ENCODE measurements at places on chromosomes 12 and 14.
A peak's percentile ranks its signal among the peaks of the same experiment; 100 is the strongest.

DNA sequence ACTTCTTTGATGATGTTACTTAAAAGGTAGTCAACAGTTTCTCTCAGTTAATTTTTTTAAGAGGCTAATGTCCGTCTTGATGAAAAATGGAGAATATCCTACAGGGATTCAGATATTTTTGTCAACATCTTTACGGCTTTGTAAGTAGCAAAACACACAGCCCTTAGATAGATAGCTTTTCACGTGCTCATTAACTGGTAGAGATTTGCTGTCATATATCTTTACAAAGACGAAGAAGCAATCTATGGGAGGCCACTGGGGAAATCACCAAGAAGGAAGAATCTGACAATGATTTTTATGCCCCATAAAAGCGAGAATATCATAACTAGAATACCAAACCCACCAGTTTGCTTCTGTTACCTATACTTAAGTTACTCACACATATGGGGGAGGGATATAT, 121.2 kb downstream of the SLC2A13 start:
- DNase-seq = no peak

- DNase-seq = no peak
Observed at GRCh38 chr12:12086362-12086761, 15.6 kb downstream of the BCL2L14 start.

DNA sequence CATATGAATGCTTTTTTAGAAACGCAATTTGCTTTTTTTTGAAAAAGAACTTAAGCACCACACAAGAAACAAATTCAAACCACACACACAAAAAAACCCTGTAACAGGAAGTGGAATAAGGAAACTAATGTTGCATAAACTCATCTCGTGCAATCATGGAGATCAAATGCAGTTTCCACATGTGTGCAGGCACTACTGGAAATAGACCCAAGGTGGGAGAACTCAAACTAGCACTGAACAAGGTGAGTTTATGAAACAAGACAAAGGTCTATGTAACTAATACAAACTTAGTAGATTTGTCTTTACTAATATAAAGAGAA, 17.5 kb downstream of the NIN start:
- DNase-seq = no peak

GRCh38 chr12:48358937-48359513, 8.3 kb upstream of the ZNF641 start:
- DNase-seq = no peak

GRCh38 chr14:91237219-91237618, 7.3 kb downstream of the GPR68 start:
- no peak for DNase-seq

DNA sequence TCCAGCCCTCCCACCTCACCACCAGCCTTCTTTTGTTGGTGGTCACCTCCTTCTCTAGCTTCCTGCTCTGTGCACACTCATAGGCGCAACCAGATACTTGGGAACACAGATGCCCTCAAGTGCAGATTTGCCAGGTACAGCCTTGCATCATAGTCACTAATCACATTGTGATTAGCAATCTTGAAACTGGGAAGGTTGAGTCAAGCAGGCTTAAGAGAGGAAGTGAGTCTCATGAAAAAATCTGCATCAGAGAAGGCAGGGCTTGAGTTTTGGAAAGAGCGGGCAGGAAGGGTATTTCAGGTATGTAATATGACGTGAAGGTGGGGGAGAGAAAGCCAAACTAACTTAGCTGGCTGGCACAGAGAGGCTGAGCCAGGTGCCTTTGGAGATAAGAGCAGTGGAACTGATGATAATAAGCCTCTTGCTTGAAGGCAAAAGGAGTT, 2.7 kb upstream of the RABGGTA start:
- peak; percentile 13 for DNase-seq

DNA sequence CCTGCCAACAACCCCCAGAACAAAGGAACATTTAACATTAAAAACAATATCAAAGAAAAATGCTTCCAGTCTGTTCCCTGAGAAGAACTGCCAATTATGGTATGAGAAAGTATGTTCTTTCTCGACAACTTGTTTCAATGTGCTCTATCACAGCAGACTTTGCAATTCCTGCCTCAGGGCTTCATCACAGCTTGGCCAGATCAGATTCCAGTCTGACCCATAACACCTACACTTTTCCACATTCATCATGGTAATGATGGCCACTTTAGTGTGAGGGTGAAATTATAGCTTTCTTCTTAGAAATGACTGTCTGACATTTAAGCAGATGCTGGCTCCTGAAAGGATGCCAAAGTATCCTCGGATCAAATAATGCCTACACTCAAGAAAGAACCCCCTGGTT, 17.0 kb downstream of the NEK9 start:
- DNase-seq = no peak

DNA sequence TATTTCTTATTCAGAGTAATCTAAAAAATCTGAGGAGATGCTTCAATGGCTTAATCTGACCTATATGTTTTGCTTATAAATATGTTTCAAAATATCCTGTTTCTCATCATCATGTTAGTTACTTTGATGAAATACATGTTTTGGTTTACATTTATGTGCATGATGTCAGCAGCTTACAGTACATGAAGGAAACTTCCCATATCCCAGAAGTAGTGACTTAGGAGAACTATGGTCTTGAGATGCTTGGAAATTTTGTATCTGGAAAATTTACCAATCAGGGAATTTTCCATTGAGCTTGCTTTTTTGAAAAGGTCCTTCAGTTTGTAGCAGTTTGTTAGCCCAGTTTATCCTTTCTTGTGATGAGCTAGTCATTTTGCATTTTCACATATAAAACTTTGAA, 73.3 kb downstream of the RASSF8 start:
- no peak for DNase-seq

DNA sequence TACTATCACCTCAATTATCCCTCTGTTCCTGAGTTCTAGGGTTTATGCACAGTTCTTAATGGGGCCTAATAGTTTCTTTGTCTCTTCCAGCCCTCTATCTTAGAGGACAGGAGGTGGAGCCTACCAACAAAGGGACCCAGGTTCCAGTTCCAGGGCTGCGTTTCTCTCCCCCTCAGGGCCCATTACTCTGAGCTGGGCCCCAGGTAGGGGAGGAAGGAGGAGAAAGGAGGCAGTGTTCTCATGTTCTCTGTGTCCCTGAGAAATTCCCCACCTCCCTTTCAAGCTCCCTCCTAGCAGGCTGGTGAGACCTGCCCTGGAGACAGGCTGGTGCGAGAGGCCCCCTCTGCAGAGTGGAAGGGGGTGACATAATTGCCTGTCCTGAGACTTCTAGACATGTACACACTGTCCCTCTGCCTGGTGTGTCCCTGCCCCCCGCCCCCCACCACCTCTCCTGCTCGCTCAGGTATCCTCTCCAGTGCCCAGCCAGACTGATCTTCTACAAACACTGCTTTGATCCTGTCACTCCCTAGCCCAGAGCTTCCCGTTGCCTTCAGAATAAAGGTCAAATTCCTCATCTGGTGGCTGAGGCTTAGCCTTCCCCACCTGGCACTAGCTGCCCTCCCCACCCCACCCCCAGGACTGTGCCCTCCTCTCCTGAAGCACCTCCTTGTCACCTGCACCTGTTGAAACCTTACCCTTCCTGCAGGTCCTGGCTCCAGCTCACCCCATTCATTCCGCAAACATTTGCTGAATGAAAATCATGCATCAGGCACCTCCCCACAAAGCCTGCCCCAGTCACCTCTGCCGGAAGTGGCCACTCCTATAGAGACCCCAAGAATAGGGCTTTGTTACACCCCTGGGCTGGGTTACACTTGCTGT, 21.1 kb upstream of the KRT8 start:
- DNase-seq = no peak

- DNase-seq = peak; percentile 6
Observed at GRCh38 chr14:100709289-100710284, 17.1 kb upstream of the DLK1 start.

GRCh38 chr14:96146131-96146771, 58.4 kb upstream of the BDKRB2 start:
- DNase-seq = no peak

- peak; percentile 8 for DNase-seq
Observed at GRCh38 chr14:85531587-85532373, 1.8 kb downstream of the FLRT2 start.

DNA sequence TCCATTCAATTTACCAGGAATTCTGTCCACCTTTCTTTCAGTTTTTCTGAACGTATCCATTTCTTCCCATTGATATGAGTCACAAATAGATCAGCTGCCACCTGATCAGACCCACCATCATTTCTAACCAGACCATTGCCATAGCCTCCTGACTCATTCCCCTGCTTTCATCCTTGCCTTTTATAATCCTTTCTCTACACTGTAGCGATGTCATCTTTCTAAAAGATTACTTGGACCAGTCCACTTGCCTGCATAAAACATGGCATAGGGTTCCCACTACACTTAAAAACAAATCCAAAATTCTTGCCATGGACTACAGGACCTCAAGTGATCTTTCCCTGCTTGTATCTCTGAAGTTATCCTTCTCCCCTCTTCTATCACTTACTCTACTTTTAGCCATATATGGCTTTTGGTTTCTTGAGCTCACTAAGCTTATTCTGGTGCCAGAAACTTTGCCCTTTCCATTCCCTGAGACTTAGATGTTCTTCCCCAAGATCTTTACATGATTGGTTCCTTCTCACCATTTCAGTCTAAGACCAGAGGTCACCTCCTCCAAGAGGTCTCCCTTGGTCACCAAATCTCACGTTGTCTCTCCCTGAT, 149.5 kb upstream of the KRR1 start:
- no peak for DNase-seq

DNA sequence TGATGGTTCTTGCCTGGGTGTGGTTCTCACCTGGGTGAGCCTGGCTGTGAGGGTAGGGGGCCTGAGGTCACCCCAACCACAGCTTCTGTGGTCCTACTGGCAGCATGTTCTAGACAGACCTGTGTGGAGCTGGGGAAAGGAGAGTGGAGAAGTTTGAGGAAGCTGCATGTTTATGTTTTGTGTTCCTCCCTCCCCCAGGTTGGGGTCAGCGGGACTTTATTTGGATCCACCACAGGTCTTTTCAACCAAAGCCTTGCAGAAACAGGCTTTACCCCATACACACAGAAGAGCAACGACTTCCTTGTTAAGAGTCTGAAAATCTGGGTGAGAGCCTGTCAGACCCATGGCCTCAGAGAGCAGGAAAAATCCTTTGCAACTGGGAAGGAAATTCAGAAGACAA, 5.6 kb downstream of the CD9 start:
- DNase-seq = no peak

DNA sequence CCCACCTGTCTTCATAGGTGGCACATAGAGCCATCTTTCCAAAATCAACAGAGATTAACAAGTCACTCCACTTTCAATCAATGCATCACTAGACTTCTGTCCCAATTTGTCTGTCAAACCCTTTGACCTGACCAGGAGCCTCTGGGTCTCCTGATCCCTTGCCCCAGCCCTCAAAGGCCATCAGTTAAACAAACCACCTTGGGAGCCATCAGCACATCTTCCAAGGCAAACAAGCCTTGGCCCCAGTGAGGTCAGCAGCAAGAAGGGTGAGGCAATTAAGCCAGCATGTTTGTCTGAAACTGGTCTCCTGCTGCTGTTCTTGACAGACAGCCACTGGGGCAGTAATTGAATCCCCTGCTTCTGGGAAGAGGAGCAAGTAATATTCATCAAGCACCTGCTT, 742.8 kb upstream of the TBX3 start:
- DNase-seq = no peak

- DNase-seq = no peak
Observed at GRCh38 chr12:87280356-87280755, 748.8 kb downstream of the C12orf50 start.

DNA sequence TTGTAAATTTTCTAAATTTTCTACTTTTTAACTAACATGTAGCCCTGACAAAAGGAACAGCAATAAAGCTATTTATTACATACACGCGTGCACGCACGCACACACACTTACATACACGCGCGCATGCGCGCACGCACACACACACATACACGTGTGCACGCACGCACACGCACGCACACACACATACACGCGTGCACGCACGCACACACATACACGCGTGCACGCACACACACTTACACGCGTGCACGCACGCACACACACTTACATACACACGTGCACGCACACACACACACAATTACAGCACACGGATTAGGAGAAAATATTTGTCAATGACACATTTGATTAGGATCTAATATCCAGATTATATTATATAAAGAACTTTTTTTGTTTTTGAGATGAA, 27.9 kb downstream of the DHX37 start:
- no peak for DNase-seq

GRCh38 chr12:41188058-41188840, at the start of gene PDZRN4:
Gene PDZRN4, plus strand, starts transcription at chr12:41188320.
- no peak for DNase-seq

DNA sequence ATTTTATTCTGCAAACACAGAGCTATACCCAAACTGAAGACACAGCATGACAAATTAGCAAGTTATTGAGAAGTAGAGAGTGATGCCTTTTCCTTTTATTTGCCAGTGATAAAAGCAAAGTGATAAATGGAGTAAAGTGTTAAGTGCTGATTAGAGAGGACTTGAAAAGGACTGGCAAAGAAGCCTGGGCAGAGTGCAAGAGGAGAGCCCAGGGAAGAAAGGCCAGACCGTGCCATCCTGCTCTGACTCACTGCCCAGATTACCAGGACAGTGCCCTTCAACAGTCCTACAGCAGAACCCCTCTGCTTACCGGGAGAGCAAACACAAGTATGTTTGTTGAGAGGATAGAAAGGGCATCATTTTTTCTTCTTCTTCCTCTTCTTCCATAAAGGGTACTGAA, 106.5 kb downstream of the ETV6 start:
- no peak for DNase-seq

DNA sequence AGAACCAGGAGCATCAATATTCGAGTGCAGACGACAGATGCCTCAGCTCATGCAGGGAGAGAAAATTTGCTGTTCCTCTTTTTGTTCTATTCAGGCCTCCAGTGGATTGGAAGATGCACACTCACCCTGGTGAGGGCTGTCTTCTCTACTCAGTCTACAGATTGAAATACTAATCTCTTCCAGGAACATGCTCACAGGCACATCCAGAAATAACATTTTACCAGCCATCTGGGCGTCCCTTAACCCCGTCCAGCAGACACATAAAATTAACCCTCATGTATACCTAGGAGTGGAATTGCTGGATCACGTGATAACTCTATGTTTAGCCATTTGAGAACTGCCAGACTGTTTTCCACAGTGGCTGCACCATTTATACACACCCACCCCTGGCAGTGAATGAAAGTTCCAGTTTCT, 4.5 kb upstream of the OAS2 start:
- DNase-seq = no peak

- no peak for DNase-seq
Observed at GRCh38 chr12:62917926-62918325, 17.0 kb downstream of the PPM1H start.

- DNase-seq = no peak
Observed at GRCh38 chr14:59482541-59483331, 1.5 kb downstream of the L3HYPDH start.

Data from CD4-positive, CD25-positive, alpha-beta regulatory T cell (primary cell).